ENCODE measurements at places on chromosomes 4 and X.

- DNase-seq: no peak
Measured at GRCh38 chr4:42144028-42144427, 8.4 kb downstream of the BEND4 start.

GRCh38 chrX:136497556-136498052 is at the start of gene HTATSF1:
HTATSF1 (plus strand) TSS chrX:136497592; CDS start chrX:136497685, 93 bp downstream.
- no peak for DNase-seq

- peak; percentile 29 for DNase-seq
Measured at GRCh38 chr4:2570551-2571222, 34.2 kb downstream of the FAM193A start.

DNA sequence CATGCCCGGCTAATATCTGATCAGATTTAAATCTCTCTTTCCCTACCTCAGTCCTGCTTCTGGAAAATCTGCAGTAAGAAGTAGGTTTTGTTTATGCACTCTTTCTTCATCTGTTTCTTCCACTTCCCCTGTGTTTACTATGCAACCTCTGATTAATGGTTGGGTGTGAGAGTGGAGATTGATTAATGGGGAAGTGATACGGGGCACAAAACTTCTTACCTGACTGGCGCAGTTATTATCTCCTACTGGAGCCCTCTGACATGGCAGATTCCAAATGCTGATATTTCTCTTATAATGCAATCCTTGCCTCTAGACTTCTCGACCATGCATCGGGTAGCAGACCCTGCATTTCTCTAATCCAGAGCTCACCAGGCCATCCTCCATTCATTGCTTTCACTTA is 60.2 kb upstream of the HPGD start:
- no peak for DNase-seq

DNA sequence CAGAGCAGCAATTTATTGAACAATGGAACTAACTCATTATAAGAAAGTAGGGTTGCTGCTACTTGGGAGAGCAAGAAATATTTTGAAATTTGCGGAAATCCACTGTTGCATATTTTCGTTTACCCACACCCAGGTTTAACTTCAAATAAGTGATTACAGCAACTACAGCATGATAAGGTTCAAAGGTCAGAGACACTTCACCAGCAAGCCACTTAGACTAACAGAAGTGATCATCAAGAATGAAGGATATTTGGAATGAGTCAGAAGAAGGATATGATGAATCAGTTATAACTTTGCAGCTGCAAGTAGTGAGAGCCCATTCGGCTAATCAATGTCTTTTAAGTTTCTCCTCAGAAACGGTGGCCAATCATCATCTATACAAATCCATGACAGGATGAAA is 199.3 kb downstream of the TMA16 start:
- no peak for DNase-seq

Measured in stimulated activated CD8-positive, alpha-beta memory T cell treated with anti-CD3 and anti-CD28 coated beads, Interleukin-7, amount 100 ng/mL, for 1 hour (primary cell).